Stimulated activated CD8-positive, alpha-beta memory T cell treated with anti-CD3 and anti-CD28 coated beads, Interleukin-7, amount 100 ng/mL, for 4 hours (primary cell): ENCODE measurements at places on chromosomes 6 and 20.

- DNase-seq = no peak
Observed at GRCh38 chr6:70124882-70125545, 177.9 kb downstream of the COL9A1 start.

DNA sequence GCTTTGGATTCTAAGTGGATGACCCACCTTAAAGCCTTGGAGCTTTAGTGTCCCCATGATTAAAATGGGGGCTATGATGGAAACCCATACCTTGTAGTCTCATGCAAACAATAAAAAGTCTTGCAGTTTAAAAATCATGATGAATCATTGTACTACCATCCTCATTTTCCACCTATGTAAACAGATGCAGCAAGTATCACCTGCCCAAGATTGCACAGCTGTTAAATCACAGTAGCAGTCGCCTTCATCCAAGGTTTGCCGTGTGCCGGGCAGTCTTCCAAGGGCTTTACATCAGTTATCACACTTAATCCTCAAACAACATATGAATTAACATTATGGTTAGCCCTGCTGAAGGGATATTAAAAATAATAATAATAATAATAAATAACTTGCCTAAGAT lies 210.3 kb downstream of the FOXA2 start:
- DNase-seq = no peak

DNA sequence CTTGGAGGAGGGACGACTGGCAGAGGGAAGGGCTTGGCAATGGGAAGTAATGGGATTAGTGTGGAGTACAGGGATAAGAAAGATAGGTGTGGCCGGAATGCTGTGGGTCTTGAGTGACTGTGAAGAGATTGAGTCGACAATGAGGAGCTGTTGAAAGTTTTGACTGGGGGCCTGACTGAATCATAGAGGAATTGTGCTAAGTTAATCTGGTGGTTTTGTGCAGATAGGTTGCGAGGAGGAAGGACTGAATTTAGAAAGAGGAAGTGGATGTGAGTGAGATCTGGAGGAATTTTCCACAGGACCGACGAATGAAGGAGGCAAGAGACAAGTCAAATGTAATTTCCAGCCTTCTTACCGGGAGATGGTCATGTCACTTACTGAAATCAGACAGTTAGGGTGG lies 143.9 kb upstream of the RALGAPA2 start:
- no peak for DNase-seq

DNA sequence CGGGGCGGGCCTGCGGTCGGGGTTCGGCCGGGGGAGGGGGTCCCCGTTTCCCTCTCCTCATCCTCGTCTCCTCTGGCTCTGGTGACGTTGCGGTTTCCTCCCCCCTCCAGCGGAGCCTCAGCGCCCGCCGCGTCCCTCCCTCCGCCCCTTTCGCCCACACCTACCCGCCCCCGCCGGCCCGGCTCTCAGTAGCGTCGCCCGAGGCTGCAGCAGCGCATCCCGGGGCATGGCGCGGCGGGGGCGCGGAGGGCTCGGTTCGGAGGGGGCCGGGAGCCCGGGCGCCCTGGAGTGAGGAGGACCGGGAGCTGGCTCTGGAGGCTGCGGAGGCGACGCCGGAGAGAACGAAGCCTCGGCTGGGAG lies at the start of gene DSE:
Gene DSE (plus strand): TSS at position 188 of the 360 bp plus-strand sequence. CDS start 28,304 bp downstream, outside the sequence.
- peak; percentile 40 for DNase-seq

DNA sequence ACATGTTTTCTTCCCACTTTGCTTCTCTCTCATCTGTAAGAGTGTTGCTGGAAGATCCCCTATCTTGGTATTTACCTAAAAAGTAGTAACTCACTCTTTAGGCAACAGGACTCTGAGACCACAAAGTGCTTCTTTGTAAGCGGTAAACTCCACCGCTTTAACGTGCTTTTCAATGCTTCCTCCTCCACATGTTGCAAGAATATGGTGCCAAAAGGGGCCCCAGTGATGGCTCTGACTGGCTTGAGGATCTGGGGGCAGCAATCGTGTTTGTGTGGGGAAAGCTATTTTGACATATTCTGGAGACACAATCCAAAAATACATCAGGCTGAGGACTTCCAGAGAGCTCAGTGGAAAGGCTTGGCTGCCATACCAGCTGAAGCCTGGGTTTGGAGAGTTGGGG lies 12.4 kb upstream of the CPNE5 start:
- DNase-seq = no peak

DNA sequence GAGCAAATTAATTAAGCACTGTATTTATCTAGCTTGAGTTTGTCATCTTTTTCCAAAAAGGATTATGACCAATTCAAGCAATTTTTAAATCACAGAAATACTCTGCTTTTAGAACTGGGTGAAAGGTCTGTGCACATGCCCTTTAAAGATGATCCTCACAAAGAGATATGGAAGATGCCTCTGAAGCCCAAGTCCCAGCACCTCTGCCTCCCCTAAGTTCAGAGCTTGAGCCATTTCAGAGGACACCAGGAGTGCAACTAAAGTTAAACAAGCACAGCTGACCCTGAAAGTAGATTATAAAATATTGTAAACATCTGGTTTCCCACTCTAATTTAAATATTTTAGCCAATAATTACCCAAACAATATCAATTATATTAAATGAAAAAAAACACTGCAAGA lies 139.5 kb upstream of the BEND6 start:
- no peak for DNase-seq

- DNase-seq = no peak
Observed at GRCh38 chr6:14456941-14457340, 339.4 kb downstream of the CD83 start.

DNA sequence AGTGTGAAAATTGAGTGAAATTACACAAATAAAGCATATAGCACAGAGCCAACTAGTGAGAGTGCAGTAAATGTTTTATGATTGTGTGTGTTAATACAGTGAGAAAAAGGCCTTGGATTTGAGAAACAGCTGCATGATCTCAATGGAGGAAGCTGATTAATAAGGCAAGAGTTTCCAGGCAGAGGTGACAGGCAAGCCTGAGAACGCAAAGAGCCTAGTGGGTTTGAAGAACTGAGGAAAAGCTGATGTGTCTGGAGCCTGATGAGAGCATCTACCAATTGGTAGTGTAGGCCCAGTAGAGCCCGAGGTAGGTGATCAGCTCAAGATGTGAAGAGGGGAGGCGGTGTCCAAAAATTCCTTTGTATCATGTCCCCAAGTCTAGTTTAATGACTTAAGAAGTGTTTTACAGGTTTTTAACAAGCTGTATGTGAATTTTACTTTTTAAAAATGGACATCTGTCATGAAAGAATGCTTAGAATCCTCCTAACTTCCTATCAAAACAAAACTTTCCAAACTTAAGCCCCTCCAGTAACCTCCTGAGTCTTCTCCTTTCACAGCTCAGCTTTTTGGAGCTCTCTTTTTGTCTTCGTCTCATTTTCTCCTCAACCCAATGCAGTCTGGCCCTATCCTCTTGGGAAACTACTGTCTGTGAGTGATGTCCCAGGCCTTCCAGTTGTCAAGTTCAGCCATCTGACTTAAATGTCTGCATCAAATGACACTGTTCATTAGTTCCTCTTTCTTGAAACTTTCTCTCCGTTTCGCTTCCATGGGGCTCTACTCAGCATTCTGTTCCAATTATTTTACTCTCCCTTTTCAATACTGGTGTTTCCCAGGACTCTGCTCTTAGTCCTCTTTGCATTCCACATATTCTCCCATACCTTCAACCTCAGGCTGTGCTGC lies 1.2 kb downstream of the CDC40 start:
- DNase-seq = no peak

DNA sequence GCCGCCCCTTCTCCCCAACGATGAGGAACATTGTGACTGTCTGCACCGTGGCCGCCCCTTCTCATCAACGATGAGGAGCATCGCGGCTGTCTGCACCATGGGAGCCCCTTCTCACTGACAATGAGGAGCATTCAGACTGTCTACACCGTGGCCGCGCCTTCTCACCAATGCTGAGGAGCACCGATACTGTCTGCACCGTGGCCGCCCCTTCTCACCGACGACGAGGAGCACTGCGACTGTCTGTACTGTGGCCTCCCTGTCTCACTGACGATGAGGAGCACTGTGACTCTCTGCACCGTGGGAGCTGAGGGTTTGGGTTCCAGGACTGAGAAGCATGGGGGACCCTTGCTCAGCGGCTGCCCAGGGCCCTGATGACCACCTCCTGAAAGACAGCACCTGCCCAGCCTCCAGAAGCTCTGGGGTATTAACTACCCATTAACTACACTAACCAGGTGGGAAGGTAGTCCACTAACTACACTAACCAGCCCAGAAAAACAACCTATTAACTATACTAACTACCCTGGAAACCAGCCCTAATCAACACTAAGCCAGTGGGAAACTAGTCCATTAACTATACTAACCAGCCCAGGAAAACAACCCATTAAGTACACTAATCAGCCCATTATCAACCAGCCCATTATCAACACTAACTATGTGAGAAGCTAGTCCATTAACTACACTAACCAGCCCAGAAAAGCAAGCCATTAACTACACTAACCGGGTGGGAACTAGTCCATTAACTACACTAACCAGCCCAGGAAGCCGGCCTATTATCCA lies 116.9 kb downstream of the TAF4 start:
- no peak for DNase-seq

DNA sequence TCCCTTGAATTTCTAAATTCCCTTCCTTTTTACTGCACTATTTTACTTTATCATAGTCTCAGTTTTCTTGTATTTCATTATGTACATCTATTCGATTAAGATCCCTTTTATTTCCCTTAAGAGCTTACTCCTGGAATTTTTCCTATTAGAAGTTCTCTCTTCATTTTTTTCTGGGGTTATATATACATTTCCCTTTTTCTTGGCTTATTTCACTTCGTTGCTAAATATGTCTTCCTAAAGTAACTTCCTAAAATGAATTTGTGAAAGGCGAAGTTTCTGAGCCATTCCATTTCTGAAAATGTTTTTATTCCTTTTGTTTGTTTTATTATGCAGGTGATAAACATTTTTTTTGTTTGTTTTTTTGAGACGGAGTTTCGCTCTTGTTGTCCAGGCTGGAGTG lies 5.9 kb upstream of the CD109 start:
- DNase-seq = no peak

GRCh38 chr6:10081075-10081474 lies 333.8 kb downstream of the TFAP2A start:
- DNase-seq = no peak

- DNase-seq = no peak
Observed at GRCh38 chr6:133568970-133569889, 319.7 kb upstream of the TCF21 start.
